Substantia nigra (tissue), 51 donors: ENCODE measurements at places on chromosomes 2 and 18.

- DNase-seq: no peak
Measured at GRCh38 chr2:113215056-113215455, 41.3 kb downstream of the PSD4 start.

GRCh38 chr2:216696321-216696720, 972 bp upstream of the IGFBP5 start:
- DNase-seq: no peak

DNA sequence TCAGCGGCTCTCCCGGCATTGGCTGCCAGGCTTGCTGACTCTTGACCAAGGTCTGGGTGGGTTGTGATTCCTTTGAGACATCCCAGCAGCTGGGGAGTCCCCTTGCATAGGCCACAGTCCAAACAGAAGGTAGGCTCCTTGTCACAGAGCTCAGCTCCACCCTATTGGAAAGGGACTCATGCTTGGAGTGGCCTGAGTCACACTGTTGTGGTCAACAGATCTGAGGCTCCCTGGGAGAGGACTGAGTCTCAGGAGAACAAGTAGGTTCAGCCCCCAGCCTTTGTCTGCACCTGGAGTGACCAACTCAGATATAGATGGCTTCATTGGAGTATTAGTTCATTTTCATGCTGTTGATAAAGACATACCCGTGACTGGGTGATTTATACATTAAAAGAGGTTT, 32.1 kb upstream of the SH3BP4 start:
- no peak for DNase-seq

DNA sequence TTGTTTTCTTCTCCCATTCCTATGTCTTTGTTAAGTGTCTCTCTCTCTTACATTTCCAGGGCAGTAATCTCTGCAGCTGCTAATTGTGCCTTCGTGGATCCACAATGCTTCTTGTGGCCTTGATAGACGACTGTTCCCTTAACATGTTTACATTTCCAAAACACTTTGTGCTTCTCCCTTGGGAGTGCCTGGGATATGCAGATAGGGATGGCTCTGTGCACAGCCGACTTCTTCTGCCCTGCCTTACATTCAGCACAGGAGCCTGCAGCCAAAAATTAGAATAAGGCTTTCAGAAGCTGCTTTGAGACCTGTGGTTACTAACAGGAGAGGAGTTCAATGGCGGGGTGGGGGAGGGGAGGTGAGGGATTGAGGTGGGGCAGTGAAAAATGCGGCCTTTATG, 328.9 kb downstream of the TDRD15 start:
- no peak for DNase-seq

DNA sequence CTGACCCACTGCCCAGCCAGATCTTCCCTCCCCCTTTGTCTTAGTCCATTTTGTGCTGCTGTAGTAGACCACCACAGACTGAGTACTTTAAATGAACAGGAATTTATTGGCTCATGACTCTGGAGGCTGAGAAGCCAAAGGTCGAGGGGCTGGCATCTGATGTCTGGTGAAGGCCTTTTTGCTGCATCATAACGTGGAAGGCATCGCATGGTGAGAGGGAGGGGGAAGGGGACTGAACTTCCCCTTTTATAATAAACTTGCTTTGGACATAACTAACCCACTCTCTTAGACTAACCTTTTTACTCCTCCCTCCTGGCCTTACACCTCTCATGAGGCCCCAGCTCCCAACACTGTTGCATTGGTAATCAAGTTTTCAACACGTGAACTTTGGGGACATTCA, 83.8 kb downstream of the MAP4K4 start:
- no peak for DNase-seq

- DNase-seq: no peak
Measured at GRCh38 chr18:25121442-25121841, 230.5 kb downstream of the ZNF521 start.

DNA sequence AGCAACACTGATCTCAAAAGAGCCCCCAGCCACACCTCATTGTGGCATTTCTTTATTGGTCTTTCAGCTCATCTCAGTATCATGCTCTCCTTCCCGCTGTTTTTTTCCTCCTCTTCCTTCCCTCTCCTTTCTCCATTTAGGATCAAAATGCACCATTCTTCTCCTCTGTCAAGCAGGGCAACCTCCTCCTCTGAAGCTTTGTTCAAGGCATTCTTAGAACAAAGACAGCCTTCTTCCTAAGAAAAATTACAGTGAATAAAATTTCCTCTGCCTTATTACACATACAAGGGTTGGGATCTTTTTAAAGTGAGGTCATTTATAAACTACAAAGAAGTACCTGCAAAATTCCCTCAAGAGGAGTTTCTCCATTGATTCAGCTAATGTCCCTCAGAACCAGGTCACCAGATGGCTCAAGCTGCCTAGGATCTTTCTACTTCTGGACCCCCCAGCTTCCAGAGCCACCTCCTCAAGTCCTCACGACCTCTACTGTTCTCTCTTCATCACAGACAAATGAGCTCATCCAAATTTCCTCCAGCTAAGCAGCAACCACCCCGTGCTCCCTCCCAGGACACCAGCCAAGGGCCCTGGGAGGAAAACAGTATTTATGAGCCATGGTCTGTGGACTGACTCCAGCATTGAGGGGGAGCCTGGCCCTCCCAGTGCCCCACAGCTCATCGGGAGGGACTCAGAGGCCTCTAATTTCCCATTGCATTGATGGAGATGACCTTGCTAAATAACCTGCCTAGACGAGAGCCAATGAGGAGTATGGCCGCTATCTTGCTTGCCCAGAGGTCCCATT, 18.0 kb downstream of the SFXN5 start:
- DNase-seq: peak; percentile 50

GRCh38 chr2:235140801-235141081, 188.9 kb downstream of the SH3BP4 start:
- no peak for DNase-seq

DNA sequence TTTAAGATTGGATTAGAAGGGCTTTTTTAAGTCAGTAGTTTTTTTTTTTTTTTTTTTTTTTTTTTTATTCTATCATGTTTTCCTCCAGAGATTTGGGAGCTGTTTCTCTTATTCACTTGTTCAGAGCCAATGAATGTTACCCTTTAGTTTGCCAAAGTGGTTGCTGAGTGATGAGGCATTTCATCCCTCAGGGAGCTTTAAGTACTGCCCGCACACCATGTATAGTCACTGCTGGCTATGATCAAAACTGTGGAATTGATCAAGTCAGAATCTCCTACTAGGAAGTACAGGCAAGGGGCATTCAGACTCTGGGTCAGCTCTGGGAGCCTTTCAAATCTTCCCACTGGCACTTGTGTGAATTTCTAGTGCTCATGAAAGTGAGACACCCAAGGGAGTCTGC, 201.6 kb downstream of the IKZF2 start:
- DNase-seq: no peak

- no peak for DNase-seq
Measured at GRCh38 chr2:120646994-120647393, 88.7 kb upstream of the GLI2 start.

DNA sequence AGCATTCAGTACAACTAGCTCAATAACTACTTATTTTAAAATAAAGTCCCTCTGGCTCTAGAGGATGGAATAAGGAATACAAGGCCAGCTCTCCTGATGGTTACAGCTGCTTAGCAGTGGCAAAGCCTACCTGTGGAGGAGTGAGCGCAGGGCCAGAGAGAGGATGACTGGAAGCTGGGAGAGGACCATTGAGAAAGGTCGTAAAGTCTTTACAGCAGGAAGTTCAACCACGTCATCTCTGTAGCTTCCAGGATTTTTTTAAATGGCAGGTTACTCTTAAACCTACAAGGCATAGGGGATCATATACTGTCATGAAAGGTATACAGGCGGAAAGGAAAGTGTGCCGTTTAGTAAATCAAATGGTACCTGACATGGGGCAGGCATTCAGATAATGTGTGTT, 26.3 kb downstream of the ANXA4 start:
- DNase-seq: no peak

DNA sequence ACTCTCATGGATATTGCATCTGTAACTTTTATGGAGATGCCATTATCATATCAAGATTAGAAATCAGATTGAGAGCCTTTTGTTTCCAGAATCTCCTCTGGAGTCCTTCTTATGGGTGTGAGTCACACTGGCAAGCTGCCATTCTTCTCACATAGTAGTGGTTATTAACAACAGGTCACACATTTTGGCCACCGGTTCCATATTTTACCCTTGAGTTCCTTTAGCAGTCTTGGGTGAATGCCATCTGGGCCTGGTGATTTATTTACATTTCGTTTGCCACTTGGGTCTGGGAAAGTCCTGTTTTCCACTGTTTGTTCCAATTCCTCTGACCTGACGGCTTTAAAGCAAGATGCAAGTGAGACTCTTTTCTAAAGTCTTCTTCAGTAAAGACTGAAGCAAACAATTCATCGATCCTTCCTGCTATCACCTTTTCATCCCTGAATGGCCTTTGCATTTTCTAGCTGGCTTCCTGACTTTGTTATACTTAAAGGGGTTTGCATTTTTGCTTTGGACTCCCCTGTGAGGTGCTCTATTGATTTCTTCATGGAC, 80.5 kb upstream of the CAVIN2 start:
- DNase-seq: no peak

- no peak for DNase-seq
Measured at GRCh38 chr2:8412082-8412481, 269.8 kb upstream of the ID2 start.

DNA sequence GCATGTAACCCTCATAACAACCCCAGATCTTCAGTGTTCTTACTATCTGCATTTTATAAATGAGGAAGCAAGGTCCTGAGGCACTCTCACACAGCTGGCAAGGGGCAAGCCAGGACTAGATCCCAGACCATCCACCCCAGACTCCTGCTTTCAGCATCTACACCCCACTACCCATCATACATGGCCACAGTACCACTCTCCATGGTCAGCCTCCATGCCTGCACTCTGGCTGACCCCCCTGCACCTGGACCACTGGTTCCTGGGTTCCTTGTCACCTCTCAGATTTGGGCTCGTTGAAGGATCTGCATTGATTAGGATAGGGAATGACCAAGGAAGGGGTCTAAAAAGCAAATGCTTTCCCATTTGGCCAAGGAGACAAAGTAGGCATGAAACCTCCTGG, 36.0 kb upstream of the TEX51 start:
- DNase-seq: no peak

GRCh38 chr18:3952031-3952430, 502.1 kb downstream of the TGIF1 start:
- DNase-seq: no peak

DNA sequence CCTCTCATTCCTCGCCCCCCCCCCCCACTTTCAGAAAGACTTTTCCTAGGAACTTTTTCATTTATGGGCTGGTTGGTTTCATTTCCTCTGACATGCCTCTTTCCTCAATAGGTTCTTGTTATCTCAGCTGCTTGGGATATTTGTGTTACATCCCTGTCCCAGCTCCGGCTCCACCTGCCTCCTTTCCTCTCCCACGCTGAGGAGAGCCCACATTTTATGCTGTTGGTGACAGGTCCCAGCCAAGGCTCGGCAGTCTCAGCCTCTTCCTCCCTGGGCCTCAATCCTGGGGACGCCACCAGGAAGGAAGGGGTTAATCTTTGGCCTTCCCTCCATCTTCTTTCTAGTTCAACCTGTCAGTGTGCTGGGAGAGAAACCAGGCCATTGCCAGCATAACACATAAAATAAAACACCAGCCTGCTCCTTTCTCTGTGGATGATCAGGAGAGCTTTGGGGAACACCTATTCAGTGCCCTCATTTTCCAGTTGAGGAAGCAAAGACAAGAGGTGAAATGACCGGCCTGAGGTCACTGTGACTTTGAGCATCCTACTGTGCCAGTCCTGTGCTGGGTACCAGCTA, 216.9 kb upstream of the TNP1 start:
- no peak for DNase-seq

DNA sequence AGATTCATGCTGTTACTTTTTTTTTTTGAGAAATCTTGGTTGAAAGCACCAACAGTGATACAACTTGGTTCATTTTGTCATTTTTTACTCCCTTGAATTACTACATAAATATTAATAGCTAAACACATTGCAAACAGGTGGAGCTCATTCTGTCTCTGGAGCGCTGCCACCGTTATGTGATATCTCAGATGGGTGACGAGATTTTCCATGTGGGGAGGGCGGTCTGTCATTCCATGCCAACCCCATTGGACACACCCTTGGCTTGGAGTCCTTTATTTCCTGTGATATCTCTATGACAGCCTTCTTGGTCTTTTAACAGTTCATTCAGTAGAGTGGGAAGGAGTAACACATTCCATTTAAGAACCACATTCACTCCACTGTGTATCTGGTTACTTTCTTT, 794.8 kb downstream of the SATB2 start:
- DNase-seq: no peak

- DNase-seq: no peak
Measured at GRCh38 chr2:155687181-155687580, 645.3 kb downstream of the NR4A2 start.

- DNase-seq: no peak
Measured at GRCh38 chr18:26134107-26134506, 438 bp downstream of the PSMA8 start.
